Mucosa of descending colon (tissue), 3 donors: ENCODE measurements at places on chromosomes 3 and 15. TPM values are rescaled to one million over a fixed set of nuclear protein-coding genes. Genes with fewer than 3 reads are reported as not detected.

GRCh38 chr3:138688871-138689299, 80.3 kb downstream of the FAIM start:
- DNase-seq: no peak

DNA sequence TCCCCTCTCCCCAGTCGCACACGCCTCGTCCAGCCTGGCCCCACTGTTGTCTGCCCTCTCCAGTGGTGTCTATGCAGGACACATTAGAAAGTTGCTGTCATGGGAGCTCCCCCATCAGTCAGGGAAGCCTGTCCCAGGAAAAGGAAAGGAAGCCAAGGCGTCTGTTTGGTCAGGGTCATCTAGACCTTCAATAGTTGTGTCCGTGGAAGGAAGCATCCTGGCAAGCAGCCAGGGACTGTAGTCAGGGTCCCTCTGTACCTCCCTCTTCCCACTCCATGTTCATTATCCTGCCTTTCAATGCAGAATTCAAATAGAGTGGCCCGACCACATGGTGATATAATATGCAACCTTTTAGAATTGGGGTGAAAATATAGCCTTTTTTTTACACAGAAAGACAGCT, 60.7 kb upstream of the RAB6B start:
- DNase-seq: no peak

- no peak for DNase-seq
Observed at GRCh38 chr15:62845241-62846126, 197.1 kb upstream of the TPM1 start.

DNA sequence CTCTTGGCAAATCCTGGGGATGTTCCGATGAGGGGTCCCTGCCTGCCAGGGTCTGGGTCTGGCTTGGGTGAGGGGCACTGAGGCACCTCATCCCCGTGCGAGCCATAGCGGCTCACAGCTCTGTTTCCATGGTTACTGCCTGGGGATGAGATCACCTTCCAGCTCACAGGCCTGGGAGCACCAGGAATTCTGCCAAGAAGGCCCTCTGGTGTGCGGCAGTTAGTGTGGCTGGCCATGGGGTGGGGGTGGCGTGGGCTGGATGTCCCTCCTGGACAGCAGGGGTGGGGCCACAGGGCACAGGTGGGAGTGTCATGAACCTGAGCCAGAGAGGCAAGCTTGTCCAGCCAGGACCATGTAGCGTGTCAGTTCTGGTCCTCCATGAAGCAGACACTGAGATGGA, 22.1 kb upstream of the PRR23E start:
- no peak for DNase-seq

GRCh38 chr15:71003319-71003718, 110.7 kb downstream of the LRRC49 start:
- no peak for DNase-seq

- no peak for DNase-seq
Observed at GRCh38 chr3:152942366-152942765, 107.4 kb downstream of the P2RY1 start.

DNA sequence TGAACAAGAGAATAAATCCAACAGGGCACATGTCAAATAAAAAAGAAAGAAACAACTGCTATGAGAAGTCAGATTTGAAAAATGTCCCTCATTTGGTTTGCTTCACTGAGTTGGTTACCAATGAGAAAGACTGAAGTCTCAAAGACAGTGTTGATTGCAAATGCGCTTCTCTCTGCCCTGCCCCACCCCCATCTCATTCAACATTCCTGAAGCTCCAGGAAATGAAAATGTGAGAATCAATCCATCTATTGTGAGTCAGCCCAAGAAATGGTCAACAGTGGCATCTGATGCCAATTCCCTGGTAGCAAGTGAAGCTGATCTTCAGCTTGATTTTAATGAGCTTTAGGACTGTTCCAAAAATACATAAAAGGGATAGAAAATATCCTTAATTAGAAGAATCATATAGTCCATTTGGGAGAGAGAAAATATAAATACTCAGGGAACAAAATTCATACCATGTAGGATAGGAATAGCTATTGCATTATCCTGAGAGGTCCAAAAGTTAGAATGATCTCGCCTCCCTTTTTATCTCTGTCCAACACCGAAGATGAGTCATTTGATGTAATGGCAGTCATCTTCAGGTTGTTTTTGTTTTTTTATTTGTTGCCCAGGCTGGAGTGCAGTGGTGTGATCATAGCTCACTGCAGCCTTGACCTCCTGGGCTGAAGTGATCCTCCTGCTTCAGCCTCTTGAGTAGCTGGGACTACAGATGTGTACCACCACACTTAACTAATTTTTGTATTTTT, 200.3 kb upstream of the UMPS start:
- DNase-seq: no peak

MESP1 gene
- total RNA-seq: 10.2 TPM

KNG1 gene
- 3.2 TPM for total RNA-seq

GRCh38 chr15:56040081-56041035, 46.9 kb upstream of the NEDD4 start:
- DNase-seq: no peak

DNA sequence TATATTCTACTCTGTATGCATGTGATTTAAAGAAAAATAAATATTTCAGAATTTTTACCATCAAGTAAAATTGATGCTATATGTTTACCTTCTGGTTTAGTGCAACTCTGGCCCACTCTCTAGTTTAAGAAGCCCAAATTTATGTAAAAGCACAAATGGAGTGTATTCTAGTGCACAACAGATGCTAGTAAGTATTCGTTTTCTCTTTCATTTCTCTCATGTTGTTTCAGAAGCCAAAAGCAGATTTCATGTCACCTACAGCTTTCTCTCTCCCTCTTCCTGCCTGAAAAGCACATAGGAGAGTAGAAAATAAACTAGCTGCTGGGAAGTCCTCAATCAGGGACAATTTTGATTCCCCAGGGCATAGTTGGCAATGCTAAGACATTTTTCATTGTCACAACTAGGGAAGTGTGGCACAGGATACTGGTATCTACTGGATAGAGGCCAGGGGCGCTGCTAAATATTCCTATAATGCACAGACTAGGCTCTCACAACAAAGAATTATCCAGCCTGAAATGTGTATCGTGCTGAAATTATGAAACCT, 147.4 kb upstream of the ARHGEF26 start:
- no peak for DNase-seq

- DNase-seq: no peak
Observed at GRCh38 chr15:101010781-101011180, 91.6 kb downstream of the LRRK1 start.

GRCh38 chr3:98551754-98552153, 20.0 kb downstream of the GPR15 start:
- no peak for DNase-seq
